ENCODE measurements at places on chromosomes 2 and 18.

GRCh38 chr18:76604935-76605240 lies 109.8 kb upstream of the ZNF516 start:
- no peak for DNase-seq

- DNase-seq, result no peak
Measured at GRCh38 chr18:76822506-76823160, at the start of gene ZNF236. TSS of gene ZNF236 (plus strand) at chr18:76822557. CDS start at chr18:76822608, 51 bp downstream.

- no peak for DNase-seq
Measured at GRCh38 chr2:212073360-212073759, 465.2 kb downstream of the ERBB4 start.

DNA sequence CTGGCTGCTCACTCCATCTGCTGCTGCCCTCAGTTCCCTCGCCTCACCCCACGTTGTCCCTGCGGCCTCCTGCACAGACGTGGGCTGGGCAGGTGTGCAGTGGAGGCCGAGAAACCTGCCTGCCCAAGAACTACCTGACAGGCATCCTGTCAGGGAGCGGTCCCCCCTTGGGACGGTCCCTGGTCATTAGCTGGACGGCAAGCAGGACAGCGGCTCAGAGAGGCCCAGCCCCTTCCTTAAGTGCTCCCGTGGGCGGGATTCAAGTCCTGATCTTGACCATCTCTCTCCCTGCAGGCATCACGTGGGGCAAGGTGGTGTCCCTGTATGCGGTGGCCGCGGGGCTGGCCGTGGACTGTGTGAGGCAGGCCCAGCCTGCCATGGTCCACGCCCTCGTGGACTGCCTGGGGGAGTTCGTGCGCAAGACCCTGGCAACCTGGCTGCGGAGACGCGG lies 11.3 kb downstream of the BOK start:
- DNase-seq, result no peak

GRCh38 chr2:23551875-23552274 lies 166.9 kb downstream of the KLHL29 start:
- no peak for DNase-seq

- no peak for DNase-seq
Measured at GRCh38 chr2:28544405-28544921, 48.6 kb downstream of the PLB1 start.

GRCh38 chr2:182530636-182531035 lies 103.8 kb upstream of the PDE1A start:
- DNase-seq, result no peak

DNA sequence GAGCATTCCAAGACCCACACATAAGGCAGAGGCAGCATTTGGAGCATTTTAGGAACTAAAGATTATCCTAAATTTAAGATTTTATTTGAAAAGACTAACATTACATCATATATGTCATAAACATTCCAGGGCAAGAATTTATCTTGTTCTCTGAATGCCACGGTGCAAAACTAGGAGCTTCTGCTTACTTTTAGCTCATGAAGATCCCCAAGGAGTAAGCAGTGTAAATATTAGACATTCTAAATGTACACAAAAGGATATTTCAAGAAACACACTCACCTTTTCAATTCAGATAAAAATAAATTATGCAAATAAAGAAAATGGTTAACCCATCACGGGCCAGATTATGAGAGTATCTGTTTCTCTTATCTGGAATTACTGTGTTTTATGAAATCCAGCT lies 101.7 kb upstream of the ETAA1 start:
- no peak for DNase-seq

GRCh38 chr18:1916869-1917523 lies 654.3 kb downstream of the METTL4 start:
- DNase-seq, result no peak

DNA sequence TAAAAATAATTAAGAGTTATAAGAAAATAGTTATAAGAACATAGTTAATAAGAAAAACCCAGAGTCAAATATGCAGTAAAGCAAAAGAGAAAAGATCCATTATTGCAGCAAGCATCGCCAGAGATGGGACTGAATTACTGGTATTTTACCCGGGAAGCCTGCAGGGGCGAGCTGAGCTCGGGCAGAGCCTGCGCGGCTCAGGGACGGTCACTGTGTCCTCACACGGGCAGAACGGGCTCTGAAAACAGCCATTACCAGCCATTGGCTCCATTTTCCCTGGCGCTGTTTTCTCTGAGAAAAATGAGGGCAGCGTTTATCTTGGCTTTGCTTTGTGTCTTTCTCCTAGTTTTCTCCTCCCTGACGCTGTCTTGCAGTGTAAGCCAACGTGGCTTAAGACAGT lies 95.3 kb upstream of the ALKAL2 start:
- DNase-seq, result no peak

- DNase-seq, result no peak
Measured at GRCh38 chr2:191105082-191105481, 45.7 kb downstream of the STAT4 start.

GRCh38 chr18:21004726-21005125 lies 106.9 kb downstream of the ROCK1 start:
- DNase-seq, result peak; percentile 17

GRCh38 chr2:142316049-142316448 lies 185.2 kb upstream of the LRP1B start:
- no peak for DNase-seq

DNA sequence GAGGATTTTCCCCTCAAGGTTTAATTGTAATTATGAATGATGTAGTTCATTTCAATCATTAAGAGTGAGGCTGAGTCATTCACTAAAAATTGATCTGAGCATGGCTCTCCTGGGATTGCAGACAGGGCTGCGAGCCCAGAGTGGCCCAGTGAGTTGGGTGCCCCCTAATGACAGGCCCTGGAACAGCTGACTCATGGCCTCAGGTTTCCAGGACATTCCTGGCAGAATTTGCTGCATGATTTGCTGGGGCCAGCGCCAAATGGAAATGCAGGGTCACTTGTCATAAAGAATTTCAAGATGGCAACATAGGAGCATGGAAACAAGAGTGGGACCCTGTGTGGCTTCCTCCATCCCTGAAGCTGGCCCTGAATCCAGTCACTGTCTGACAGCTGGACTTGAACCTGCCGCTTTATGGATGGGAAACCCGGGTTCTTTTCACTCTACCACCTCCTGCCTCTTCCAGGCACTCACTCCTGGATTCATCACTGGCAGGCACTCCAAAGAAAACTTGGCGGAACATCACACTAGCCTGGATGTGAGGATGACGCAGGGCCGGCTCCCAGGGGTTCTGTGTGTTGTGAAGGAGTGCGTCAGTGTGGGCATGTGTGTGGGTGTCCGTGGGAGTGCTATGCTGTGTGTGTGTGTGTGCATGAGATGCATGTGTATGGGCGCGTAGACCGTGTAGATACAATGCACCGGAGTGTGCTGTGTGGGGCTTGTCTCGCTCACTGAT lies 15.2 kb downstream of the OTOF start:
- peak; percentile 11 for DNase-seq

- DNase-seq, result no peak
Measured at GRCh38 chr18:59012815-59013705, 126.6 kb upstream of the SEC11C start.

GRCh38 chr2:75480971-75481836 lies 79.5 kb downstream of the EVA1A start:
- DNase-seq, result no peak

- DNase-seq, result peak; percentile 43
Measured at GRCh38 chr2:96315400-96316071, 9.6 kb upstream of the ITPRIPL1 start.

DNA sequence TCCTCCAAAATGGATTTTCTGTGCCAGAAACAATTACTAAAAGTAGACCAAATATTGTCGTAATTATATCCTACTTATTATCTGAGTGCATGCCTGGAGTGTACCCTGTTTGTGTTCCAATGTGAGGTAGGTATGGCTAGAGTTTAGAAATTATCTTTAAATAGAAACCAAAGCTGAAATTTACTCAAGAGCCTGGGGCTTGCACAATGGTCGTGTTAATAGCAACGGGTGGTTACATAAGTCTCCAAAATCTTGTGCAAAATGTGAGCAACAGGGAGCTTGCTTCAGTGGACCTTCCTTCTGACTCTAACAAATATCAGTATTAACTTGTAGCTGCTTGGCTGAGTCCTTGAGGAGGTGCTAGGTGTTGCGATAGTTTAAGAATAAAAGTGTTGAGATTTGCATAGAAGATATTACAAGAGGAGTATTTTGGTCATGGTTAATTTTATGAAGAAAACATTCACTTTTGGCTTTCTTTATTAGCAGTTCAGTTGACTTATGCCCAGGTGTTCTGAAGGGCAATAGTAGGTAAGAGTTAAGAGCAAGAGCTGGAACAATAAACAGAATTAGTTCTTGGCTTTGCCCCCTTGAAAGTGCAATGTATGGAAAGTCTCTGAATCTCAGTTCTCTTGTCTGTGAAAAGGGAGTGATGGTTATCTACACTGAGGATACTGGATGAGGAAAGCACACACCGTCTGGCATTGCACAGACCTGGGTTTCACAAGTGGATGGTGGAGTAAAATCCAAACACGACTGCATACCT lies 4.6 kb downstream of the CXCR4 start:
- no peak for DNase-seq

- no peak for DNase-seq
Measured at GRCh38 chr2:39413063-39413737, 23.9 kb downstream of the MAP4K3 start.

- DNase-seq, result no peak
Measured at GRCh38 chr2:74525717-74526648, at the start of gene DQX1. TSS of gene DQX1 (minus strand) at chr2:74526231. CDS start at chr2:74525729, 502 bp downstream.

DNA sequence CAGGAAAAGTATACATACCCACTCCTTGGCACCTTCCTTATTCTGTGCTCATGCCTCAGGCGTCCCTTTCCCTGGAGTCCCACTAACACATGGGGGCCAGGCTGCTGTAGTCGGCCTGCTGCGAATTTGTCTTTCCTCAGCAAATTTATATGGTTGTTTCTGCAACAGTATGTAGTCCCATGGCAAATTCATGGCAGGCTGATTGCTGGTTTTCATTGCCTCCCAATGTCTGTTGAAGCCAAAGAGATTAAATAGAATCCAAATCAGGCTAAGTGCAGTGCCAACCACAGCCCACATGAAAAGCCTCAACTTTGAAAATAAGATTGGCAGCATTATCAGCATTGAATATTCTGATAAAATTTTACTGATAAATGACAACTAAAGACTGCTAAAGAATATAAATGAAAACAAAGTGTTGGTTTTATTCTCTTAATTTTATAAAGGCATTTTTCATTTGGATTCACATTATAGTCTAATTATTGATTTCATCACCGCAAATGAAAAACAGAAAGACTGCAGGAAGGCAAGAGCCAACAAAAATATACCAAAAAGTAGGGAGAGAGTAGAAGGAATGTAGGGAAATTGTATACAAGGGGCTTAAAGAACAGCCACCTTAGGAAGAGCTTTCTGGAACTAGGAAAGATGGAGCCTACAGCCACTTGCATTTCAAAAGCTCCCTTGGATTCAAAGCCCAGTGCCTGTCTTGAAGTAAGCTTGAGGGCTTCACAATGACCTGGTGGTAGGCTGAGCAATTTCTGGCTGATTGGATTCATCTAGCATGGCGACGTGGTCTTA lies 283.7 kb upstream of the MMADHC start:
- no peak for DNase-seq

GRCh38 chr18:36501100-36501499 lies 203.6 kb downstream of the FHOD3 start:
- no peak for DNase-seq

GRCh38 chr18:21479721-21480120 lies 120.8 kb downstream of the ESCO1 start:
- DNase-seq, result no peak

DNA sequence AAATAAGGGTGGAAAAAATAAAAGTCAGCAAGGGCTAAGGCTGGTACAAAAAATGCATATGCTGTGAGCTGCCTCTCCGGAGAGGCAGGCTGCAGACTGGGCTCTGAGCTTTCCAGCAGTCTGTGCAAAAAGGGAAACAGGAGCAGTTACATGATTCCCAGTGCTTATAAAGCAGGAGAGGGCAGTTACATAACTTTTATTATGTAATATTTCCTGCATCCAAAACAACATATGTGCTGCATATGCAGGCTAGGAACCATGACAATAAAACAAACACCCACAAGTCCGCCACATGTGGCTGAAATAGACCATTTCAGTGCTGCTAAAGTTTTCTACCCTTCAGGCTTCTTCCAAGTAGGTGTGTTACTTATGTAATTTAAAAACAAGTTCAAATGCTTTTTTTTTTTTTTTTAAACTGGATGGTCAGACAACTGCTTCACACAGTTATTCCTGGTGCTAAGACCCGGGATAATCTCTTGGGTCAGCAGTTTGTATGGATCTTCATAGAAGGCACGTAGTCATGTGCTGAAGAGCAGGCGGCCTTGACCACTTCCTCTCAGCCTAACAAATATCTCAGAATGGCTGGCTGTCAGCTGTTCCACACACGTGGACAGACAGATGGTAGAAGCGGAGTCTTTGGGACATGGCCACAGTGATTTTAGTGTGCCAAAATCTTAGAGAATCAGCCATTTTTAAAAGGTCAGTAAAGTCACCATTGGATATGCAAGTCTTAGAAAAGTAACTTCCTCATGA lies 43.5 kb downstream of the ARMC9 start:
- no peak for DNase-seq

DNA sequence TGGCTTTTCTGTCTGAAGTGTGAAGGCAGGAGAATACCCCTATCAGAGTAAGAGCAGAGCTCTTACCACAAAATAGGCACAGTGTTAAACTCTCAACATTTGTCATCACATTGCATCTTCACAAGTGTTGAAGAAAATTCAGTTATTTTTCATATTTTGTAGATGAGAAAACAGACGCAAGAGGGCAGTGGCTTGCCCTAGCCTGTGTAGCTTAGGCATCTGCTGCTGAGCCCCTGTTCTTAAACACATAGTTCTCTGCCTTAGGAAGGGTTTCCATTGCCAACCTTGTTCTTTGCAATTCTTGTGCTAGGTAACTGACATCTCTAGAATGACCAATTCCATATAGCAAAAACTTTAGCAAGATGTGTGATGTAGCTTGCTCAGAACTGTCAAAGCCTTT lies 112.7 kb upstream of the RMDN2 start:
- no peak for DNase-seq

DNA sequence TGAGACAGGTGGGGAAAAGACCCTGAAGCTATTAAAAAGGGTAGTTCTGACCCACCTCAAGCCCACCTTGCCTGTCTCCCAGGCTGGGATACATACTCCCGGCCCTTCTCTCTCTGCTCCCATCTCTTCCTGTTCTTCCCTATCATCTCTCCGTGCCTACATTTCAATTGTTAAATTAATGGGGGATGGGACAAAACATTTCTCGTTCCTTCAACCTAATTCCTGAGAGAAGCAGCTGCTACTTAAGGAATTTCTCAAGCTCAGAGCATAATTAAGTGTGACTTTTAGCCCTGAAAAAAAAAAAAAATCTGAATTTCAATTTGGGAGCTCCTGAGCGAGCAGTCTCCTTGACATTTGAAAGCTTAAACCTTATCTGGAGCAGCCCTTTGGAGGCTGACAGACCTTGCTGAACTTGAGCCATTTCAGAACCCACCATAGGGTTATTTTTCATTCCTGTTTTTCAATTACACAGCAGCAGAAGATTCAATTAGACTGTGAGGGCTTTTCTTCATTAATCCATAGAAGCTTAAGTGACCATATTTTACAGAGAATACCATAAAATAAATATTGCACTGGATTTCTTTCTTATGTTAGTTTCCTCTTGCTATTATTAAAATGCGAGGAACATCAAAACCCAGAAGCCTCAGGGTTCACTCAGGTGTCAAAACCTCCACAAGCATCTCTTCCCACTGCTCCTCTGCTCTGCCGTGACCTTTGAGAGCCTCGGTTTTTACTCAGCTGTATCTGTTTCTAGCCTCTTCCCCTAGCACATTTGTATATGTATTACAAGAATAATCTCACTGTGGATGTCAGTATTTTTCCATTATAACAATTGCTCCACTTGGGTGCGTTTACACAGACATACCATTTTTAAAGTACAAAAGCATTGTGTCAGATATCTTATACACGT lies 125.7 kb downstream of the B3GNT2 start:
- DNase-seq, result no peak
